Posterior vena cava (tissue), 2 donors: ENCODE measurements at places on chromosomes 12 and 14. TPM values are rescaled to one million over a fixed set of nuclear protein-coding genes. Genes with fewer than 3 reads are reported as not detected.

The PGF gene
- 7.7 TPM for total RNA-seq

The NGB gene
- not detected for total RNA-seq

The STXBP6 gene
- 14.9 TPM for total RNA-seq

The TAS2R30 gene
- 4.3 TPM for total RNA-seq

The ACIN1 gene
- total RNA-seq = 112 TPM

The TMEM120B gene
- total RNA-seq = 7.9 TPM

The GPRC5D gene
- total RNA-seq = not detected

The A2M gene
- total RNA-seq = 831 TPM

The PLCZ1 gene
- not detected for total RNA-seq

The TOMM20L gene
- total RNA-seq = not detected

The FAIM2 gene
- total RNA-seq = 1.8 TPM

The ACSM4 gene
- not detected for total RNA-seq
